Spleen (tissue), 13 donors: ENCODE measurements at places on chromosomes 5 and 9. TPM values are rescaled to one million over a fixed set of nuclear protein-coding genes. Genes with fewer than 3 reads are reported as not detected.

- H3K27ac ChIP-seq = no peak overlapping the region
- H3K4me3 ChIP-seq = no peak overlapping the region
- peaks cover 20% of the 10 kb centered on the region for H3K4me1 ChIP-seq
- H3K27me3 ChIP-seq = peaks cover 49% of the 10 kb centered on the region
- H3K36me3 ChIP-seq = no peaks in the 10 kb centered on the region
- DNase-seq = no peak
These were observed 3.6 kb upstream of the OLFM1 start for GRCh38 chr9:135083831-135084230.

GRCh38 chr5:77380636-77381035 is 111.5 kb downstream of the WDR41 start:
- no peaks in the 10 kb centered on the region for H3K36me3 ChIP-seq
- H3K4me3 ChIP-seq = no peak overlapping the region
- H3K27ac ChIP-seq = no peak overlapping the region
- no peaks in the 10 kb centered on the region for H3K27me3 ChIP-seq

GRCh38 chr5:35922468-35922867 is 16.0 kb downstream of the CAPSL start:
- H3K27me3 ChIP-seq = no peaks in the 10 kb centered on the region
- H3K36me3 ChIP-seq = no peaks in the 10 kb centered on the region
- H3K27ac ChIP-seq = no peak overlapping the region
- H3K4me3 ChIP-seq = no peak overlapping the region
- peaks cover 7% of the 10 kb centered on the region for H3K4me1 ChIP-seq

GRCh38 chr9:18791074-18791473 is 241.9 kb downstream of the SAXO1 start:
- H3K4me3 ChIP-seq = no peak overlapping the region
- DNase-seq = no peak
- H3K27ac ChIP-seq = no peak overlapping the region
- H3K27me3 ChIP-seq = no peaks in the 10 kb centered on the region
- no peaks in the 10 kb centered on the region for H3K36me3 ChIP-seq

DNA sequence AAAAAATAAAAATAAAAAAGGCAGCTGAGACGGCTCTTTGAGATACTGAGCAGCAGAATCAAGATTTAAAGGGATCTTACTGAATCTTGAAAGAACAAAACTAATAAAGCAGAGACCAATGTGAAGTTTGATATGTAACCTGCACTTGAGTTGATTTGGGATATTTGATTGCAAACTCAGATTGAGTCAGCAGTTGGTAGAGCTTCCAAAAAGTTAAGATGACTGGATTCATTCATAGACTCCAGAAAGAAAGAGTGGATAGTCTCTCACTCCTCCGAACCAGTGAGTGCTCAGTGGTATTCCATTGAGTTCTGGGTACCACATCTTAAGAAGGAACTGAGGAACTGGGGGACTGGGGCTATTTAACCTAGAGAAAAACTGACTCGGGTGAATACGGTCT is 52.7 kb upstream of the TESK1 start:
- H3K27me3 ChIP-seq = no peaks in the 10 kb centered on the region
- H3K4me1 ChIP-seq = no peaks in the 10 kb centered on the region
- no peak for DNase-seq
- H3K4me3 ChIP-seq = no peak overlapping the region

DNA sequence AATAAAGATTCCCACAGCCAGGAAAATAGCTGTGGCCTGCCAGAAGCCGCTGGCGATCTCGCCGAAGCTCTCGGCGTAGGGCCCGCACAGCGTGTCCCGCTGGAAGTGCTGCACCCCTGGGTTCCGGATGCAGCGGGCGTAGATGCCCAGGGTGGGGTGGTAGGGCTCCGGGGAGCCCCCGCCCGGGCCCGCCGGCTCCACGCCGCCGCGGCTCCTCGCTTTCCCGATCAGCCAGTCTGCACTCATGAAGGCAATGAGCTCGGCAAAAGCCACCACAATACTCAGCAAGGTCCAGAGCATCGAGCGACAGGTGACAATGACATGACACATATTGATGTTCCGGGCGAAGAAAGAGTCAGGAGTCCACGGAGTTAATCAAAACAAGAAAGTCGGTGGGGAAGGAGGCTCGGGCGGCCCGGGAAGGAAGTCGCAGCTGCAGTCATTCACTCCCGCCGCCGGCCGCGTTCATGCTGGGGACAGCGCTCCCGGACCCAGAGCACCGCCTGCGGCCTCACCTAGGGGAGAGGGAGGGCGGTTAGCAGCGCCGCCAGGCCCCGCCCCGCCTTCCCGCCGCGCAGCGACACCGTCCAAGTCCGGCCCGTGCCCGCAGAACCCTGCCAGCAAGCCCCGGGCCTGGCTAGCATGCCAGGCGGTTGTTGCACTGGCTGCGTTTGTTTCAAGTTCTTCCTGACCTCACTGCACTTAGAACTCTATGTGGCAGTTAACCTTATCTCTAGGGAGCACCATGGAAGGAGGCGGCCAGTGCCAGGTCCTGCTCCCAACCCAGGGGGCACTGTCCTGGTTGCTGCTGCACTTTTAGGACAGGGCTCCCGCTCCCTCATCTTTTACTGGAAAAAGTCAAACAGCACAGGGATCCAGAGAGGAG is 138.4 kb downstream of the LHFPL2 start:
- H3K4me1 ChIP-seq = peaks cover 12% of the 10 kb centered on the region
- H3K27ac ChIP-seq = no peak overlapping the region
- peaks cover 16% of the 10 kb centered on the region for H3K27me3 ChIP-seq
- H3K4me3 ChIP-seq = peak overlapping the region; percentile 32
- DNase-seq = peak; percentile 94
- H3K36me3 ChIP-seq = no peaks in the 10 kb centered on the region

DNA sequence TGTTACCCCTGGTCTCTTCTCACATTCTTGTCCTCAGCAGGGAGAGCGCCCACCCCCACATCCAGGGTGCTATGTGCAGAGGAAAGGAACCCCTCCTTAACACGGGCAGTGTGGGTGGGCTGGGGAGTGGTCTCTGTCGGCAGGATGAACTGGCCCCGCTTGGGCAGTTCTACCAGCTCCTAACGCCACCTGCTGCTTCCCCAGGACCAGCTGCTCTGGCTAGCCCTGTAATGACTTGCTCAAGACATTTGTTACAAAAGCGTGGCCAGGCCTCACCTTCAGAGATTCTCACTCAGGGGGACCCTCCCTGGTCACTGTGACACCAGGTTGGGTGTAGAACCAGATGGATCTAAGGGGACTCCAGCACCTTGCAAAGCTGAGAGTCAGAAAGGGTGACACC is 82.4 kb downstream of the HMCN2 start:
- no peaks in the 10 kb centered on the region for H3K4me1 ChIP-seq
- no peaks in the 10 kb centered on the region for H3K36me3 ChIP-seq
- DNase-seq = peak; percentile 58
- no peak overlapping the region for H3K27ac ChIP-seq

- H3K27me3 ChIP-seq = no peaks in the 10 kb centered on the region
- DNase-seq = no peak
- H3K36me3 ChIP-seq = peaks cover 3% of the 10 kb centered on the region
- H3K4me3 ChIP-seq = no peak overlapping the region
- no peak overlapping the region for H3K27ac ChIP-seq
These were observed 46.5 kb downstream of the PSMB7 start for GRCh38 chr9:124368692-124369091.

GRCh38 chr5:163248333-163248732 is 189.1 kb upstream of the CCNG1 start:
- no peak overlapping the region for H3K27ac ChIP-seq
- no peaks in the 10 kb centered on the region for H3K4me1 ChIP-seq
- no peak for DNase-seq
- no peaks in the 10 kb centered on the region for H3K27me3 ChIP-seq
- H3K4me3 ChIP-seq = no peak overlapping the region

- H3K4me1 ChIP-seq = no peaks in the 10 kb centered on the region
- no peak overlapping the region for H3K4me3 ChIP-seq
- H3K27ac ChIP-seq = no peak overlapping the region
- DNase-seq = no peak
- no peaks in the 10 kb centered on the region for H3K27me3 ChIP-seq
These were observed 146.2 kb upstream of the PLCXD3 start for GRCh38 chr5:41656597-41656996.

INPP5E gene
- 7.8 TPM for polyA plus RNA-seq

MEIKIN gene
- not detected for polyA plus RNA-seq

ALDH1A1 gene
- 19.1 TPM for polyA plus RNA-seq

FAM78A gene
- 26.1 TPM for polyA plus RNA-seq

MRPL50 gene
- 13.0 TPM for polyA plus RNA-seq

COL5A1 gene
- 12.2 TPM for polyA plus RNA-seq

WHRN gene
- 25.4 TPM for polyA plus RNA-seq

SPATA31C1 gene
- not detected for polyA plus RNA-seq
